ENCODE measurements at places on chromosomes 4 and X.

- peak; percentile 21 for DNase-seq
These were observed 226.7 kb upstream of the PRKX start for GRCh38 chrX:3940000-3940610.

- DNase-seq, result no peak
These were observed 403.4 kb upstream of the NR3C2 start for GRCh38 chr4:148845609-148846008.

GRCh38 chr4:15544248-15544729, 74.6 kb downstream of the CC2D2A start:
- no peak for DNase-seq

GRCh38 chrX:139172731-139173130, 357.8 kb upstream of the F9 start:
- DNase-seq, result no peak

DNA sequence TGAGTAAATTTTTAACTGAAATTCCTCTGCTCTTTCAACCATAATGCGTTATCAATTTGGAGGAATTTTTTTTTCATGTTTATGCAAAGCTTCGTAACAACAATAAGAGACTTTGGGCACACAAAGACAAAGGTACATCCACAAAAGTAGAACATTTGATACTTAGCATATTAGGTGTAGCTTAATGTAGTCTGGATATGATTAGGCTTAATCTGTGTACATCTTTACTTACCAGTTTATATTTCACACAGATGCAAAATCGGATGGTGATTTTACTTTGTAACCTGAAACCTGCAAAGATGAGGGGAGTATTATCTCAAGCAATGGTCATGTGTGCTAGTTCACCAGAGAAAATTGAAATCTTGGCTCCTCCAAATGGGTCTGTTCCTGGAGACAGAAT, 20.3 kb downstream of the AIMP1 start:
- no peak for DNase-seq

DNA sequence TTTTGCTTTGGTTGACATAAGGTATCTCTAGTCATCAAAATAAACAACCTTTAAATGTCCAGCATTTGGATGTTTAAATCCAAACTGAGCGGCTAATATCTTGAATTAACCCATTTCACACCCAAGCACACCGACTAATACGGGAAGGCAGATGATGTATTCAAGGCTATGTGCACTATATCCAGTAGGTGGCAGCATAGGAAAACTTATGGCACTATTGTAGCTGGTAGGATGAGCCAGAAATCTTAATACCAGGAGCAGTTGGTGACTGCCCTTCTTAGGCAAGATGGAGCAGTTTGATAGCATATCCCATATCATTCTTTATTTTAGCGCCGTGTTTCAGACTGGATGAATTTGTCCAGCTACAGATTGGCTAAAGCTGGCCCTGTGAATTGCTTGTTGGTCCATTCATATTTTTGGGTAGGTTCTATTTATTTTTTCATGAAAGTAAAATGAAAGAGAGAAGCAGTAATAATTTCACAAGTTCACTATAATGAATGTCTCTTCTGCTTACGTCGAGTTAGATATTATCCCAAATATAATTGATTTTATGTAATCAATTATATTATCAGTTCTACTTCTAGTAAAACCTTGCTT, 24.4 kb downstream of the UCHL1 start:
- DNase-seq, result peak; percentile 64

DNA sequence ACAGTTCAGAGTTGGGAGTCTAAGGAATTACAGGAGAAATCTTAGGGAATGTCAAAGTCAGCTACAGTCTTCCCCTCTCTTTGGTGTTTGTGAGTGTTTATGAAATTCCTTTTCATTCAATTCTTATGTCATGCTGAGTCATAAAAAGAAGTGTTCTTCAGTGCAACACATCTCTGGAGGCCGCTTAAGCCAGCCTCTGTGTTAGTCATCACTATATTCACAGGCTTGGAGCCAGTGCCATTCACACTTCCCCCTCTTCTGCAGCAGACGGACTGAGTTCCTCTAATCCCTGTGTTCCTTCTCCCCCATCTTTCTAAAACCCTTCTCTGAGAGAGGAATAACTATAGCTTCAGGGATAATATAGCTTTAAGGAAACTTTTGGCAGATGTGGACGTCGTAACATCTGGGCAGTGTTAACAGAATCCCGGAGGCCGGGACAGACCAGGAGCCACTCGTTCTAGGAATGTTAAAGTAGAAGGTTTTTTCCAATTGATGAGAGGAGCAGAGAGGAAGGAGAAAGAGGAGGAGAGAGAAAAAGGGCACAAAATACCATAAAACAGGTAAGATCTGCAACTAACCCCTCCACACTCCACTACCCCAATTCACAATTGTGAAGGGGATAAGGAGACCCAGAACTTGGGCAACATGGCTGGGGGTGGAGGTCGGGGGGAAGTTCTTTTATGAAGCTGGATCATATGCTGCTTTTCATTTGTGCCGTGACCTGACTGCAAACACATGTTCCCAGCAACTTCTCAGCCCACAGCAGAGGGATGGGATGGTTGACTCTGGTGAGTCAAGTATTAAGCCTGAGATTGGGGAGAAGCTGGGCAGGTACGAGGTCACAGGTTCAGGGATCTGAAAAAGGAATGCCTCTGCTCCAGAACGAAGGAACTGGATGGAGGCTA, at the start of gene SRPX2:
SRPX2 (plus strand) TSS at position 244 of the 905 bp plus-strand sequence. CDS start 2,124 bp downstream, outside the sequence.
- DNase-seq, result peak; percentile 80

DNA sequence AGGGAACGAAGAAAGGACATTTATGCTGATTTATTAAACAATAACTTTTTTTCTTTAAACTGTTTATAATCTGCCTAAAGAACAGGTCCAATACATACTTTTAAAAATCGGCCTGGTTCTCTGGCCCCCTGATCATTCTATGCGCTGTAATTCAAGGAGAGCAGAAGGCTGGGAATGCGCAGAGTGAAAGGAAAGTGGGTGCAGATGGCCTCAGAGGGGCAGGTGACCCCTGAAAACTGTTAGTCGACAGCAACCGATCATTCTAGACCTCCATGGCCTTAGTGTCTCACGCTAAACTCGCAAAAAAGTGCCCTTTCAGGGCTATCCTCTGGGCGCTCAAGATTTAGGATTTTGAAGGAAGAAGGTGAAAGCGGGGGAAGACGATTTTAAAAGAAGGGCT, 2.2 kb downstream of the PDE5A start:
- no peak for DNase-seq

- peak; percentile 87 for DNase-seq
These were observed 104.7 kb upstream of the NOCT start for GRCh38 chr4:138910914-138911336.

GRCh38 chr4:6778435-6778834, 4.1 kb upstream of the KIAA0232 start:
- no peak for DNase-seq

DNA sequence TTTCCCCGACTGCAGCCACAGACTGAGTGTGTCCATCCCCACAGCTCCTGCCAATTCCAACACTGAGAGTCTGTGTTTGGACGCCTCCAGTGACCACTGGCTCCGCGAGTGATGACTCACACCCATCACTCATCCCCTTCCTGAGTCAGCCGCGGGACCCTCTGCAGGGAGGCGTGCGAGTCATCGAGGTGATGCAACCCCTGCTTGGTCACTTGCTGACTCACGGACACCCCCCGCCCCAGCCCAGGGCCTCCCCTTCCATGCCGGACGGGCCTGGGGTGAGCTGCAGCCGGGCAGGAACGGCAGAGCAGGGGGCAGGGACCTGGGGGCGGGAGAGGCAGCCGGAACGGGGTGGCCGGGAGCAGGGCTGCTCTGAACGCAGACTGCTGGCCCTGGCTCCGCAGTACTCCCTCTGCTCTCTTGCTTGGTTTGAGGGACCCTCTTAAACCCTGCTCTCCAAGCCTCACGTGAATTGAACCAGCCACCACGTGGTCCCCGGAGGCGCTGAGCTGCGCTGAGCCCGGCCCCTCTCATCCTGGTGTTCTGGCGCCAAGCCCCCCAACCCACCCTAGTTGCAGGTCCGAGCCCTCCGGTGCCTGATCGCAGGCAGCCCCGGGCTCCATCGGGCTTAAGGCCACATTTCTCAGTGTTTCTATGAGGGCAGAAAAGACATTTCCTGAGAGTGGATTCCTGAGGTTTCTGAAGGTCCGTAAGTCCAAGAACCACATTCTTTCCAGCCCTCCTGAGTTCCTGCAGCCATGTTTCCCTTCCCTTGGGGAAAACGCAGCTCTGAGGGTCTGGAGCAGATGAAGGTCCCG, 32.4 kb downstream of the FGFRL1 start:
- DNase-seq, result peak; percentile 99

- DNase-seq, result peak; percentile 79
These were observed at the start of gene MID1 for GRCh38 chrX:10620121-10620699. MID1 (minus strand) TSS chrX:10620585; CDS start chrX:10567547, 53,038 bp downstream.

DNA sequence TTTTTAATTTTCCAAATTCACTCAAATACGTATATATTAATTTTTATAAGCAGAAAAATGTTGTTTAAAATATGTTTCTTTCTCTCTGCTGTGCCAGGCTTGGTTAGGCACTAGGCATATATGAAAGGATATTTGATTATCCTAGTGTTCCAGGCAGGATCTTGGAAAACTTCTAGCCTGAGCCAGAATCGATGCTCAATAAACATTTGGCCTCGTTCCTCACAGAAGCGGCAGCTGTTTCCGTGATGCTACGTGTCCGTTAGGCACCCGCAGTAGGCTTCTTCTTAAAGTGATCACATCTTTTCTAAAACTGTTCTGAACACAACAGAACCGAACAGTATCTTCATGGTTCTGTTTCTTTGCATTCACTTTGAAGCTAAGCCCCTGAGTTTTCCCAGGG, 50.1 kb upstream of the CRMP1 start:
- DNase-seq, result no peak

- no peak for DNase-seq
These were observed 54.4 kb downstream of the ADD1 start for GRCh38 chr4:2898001-2898400.

- no peak for DNase-seq
These were observed 34.2 kb upstream of the ESX1 start for GRCh38 chrX:104288961-104289360.

- DNase-seq, result no peak
These were observed 633 bp downstream of the FAM199X start for GRCh38 chrX:104166735-104167436.

DNA sequence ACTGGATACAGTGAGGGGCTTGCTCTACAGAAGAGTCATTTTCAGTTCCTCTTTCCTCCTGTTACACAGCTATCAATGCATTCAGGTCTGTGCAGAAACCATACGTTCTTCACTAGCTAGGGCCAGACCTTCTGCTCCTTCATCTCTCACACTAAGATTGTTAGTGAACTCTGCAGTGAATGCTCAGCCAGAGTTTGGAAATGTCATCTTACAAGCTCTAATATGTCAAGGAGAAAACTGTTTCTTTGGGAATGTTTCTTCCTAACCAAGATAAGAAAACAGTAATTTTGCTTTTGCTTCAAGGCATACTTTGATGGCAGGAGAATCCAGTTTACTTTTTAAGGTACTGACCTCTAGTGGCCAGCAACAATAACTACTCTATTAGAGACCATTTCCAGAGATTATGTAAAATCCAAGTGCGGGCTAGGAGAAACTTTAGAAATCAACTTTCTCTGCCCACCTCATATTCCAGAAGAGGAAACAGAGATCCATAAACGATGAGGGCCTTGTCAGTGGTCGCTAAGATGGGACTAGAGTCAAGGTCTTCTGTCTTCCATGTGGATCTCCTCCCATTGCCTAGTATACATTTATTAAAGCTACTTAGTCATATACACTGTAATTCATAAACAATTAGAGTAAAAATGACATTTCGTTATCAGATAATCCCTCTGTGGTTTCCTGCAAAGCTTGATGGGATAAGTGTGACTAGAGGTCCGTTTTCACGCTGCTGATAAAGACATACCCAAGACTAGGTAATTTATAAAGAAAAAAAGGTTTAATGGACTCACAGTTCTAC, 12.1 kb upstream of the CC2D2A start:
- no peak for DNase-seq

DNA sequence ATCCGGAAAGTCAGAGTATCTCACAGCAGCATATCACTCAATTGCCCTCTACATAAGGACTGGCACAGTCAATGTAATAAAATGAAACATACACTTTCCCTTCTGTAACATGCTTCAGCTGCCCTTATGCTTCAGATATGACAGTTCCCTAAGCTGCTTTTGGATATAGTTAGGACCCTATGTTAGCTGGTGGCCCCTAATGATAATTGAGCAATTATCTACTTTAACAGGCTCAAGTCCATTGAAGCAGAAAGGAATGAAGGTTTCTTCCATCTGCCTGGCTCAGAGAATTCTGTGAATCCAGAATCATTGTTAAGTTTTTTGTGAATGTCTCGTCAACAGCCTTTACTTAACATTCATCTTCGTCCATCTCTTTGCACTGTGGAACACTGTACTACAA, 951.2 kb upstream of the DIAPH2 start:
- no peak for DNase-seq

GRCh38 chr4:6327220-6327917, 57.7 kb downstream of the WFS1 start:
- peak; percentile 40 for DNase-seq

- no peak for DNase-seq
These were observed 279.9 kb downstream of the ASMT start for GRCh38 chrX:1894740-1895139.

DNA sequence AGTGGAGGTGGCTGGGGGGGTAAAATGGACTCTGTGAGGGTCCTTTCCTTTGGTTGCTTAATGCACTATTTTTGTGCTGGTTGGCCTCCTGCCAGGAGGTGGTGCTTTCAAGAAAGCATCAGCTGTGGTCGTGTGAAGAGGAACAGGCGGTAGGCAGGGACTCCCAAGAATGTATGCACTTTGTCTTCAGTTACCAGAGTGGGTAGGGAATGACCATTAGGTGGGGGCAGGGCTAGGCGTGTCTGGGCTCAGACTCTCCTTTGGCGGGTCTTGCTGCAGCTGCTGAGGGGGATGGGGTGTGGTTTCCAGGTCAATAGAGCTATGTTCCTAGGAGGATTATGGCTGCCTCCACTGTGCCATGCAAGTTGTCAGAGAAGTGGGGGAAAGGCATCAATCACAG, 509.0 kb downstream of the PCDH19 start:
- DNase-seq, result no peak

GRCh38 chr4:1194010-1194900, 21.9 kb upstream of the SPON2 start:
- no peak for DNase-seq

All from mammary epithelial cell (primary cell).